ENCODE measurements at places on chromosomes 11 and 22.

DNA sequence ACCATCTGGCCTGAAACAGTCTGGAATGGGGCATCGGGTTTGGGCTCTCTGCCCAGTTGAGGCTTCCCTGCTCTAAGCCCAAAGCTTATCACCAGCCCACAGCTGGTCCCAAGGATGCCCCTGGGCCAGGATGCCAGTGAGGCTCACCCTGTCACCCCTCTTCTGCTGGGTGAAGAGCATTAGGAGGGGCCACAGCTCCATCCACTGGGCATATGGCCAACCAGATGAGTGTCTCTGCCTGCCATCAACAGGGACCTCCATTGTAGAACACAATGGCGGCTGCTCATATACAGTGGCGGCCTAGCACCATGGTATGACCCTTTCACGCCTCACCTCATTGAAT lies 5.6 kb downstream of the CHST1 start:
- no peak for DNase-seq

- DNase-seq: no peak
These were observed 23.9 kb downstream of the GNAZ start for GRCh38 chr22:23094260-23094659.

DNA sequence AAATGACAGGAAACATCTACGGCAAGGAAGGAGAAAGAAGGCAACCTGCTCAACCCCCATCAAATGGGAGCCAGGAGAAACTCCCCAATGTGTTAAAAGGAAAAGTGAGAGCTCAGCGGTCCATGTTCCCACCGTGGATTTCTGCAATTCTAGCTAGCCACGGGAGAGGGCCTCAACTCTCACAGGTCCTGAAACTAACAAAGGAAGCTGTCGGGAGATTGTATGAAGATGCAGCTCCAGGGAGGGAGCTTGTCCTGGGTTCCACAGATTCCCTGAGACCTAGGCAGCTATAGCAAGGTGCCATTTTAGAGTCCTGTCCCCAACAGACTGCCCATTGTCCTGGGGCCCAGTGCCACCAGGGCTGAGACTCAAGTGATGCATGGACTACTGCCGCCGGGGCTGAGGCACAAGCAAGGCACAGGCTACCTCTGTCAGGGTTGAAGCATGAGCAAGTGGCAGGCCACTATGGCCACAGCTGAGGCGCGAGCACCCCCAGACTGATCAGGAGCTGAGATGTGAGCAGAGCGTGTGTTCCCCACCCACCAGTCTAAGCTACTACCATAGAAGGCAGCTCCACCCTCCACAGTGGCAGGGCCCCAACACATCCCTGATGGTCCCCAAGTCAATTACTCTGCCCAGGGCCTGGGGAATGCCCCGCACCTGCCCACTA lies 31.3 kb downstream of the RSF1 start:
- no peak for DNase-seq

DNA sequence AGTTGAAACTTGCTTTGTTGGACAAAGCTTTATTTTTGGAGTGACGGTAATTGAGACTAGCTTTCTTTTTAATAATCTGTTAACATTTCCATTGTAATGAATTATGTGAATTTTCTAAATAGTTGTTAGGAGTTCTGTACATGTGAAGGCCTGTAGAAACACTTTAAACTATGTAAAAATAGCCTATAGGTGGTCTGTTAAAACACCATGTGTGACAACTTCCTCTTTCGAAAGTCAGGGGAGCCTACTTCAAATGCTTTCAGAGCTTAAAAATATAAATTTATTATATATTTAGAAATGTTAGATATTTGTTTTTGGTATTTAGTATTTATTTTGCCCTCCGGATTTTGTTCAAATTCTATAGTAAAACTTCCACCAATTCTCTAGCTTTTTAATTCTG lies 28.7 kb downstream of the DDIAS start:
- no peak for DNase-seq

GRCh38 chr11:78551066-78551465 lies 23.6 kb downstream of the NARS2 start:
- DNase-seq: no peak

- DNase-seq: no peak
These were observed 47.8 kb upstream of the SERPIND1 start for GRCh38 chr22:20725987-20726558.

DNA sequence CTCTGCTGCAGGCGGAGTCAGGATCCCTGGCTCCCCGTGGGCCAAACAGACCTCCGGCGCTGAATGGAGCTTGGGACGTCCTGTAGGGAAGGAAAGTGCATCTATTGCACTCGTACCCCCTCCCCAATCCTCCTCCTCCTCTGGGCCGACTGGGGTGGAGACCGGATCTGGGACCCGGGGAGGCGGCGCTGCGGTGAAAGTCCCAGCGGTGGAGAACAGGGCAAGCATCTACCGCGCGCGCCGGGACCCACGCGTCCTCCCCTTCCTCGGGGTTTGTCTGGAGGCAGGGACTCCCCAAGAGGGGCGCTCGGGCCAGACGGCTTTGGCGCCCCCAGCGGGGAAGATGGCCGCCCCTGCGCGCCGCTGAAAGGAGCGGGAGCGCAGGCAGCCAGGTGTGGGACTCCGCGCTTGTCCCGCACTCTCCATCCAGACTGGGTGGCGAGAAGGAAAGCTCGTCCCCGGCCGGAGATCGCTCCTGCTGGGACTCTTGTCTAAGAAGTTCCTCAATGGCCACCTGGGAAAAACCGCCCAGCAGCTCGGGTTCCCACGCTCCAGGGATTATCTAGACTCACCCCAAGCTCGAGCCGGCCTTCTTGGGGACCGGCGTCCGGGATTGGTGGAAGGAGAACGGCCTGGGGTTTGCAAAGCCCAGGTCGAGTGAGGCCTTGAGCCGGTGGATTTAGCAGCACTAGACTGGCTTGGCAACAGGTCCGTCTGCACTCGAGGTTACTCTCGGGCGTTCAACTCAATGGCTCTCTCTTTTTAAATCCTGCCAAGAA lies 718 bp downstream of the FADS2 start:
- DNase-seq: no peak

DNA sequence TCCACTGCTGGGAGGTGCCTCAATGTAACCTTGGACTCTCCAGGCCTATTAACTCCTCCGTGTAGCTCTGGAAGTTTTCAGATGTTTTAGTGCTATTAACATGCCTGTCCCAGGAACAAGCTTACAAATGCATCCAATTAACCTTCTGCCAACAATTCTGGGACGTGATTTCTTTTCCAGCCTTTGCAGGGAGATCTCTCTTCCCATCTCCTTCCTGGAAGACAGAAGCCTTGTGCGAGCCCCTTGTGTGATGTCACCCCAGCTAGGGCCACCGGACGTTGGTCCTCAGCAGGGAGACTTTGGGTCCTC lies 47.7 kb upstream of the SYT7 start:
- no peak for DNase-seq

DNA sequence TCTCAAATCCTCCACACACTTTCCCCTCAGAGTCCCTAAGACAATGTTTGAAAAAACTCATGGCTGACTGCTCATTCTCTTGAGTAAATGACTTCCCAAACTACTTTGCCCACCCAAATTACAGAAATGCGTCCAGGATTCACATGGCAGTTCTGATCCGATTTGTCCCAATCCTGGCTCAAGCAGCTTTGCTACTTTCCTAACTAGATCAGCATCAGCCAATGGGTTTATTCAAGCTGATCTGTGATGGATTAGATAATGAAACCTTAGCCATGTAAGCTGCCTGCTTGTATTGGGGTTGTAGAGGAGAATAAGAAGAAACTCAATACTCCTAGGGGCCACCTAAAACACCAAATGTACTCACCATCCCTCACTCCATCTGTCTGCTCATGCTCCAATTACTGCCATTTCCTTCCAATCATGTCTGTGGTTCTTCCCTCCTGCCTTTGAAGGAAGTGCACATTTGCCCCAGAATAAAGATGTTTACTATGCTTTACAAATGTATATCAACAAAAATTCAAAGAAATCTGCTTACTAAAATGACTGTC lies 6.9 kb downstream of the RBFOX2 start:
- no peak for DNase-seq

DNA sequence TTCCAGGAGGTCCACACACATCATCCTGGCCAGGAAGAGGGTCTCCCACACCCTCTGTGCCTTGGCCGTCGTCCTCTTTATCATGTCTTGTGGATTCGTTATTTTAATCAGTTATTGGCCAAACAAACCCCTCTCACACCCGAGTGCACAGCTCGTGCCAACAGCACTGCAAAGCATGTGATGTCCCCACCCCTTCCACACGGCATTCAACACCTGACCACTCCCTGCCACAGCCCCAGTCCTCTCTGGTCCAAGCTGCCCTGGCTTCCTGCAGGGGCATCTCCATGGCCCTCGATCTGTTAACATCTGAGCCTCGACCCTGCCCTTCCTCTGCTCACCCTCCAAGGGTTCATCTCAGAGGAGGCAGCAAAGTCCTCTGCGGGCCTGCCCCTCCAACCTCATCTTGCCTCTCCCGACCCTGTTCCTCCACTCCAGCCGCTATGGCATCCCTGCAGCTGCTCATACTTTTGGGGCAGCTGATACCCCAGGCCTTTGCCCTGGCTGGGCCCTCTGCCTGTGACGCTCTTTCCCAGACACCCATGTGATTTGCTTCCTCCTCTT lies 14.0 kb downstream of the MYEOV start:
- no peak for DNase-seq
